Suppressor macrophage treated with lipopolysaccharide for 1 hour (primary cell): ENCODE measurements at places on chromosomes 1 and 21.

GRCh38 chr1:2532485-2533160 lies 2.6 kb upstream of the HES5 start:
- DNase-seq: no peak

GRCh38 chr1:7250597-7251453 lies 465.6 kb downstream of the CAMTA1 start:
- DNase-seq: no peak

- peak; percentile 25 for DNase-seq
Measured at GRCh38 chr1:203351037-203351625, at the start of gene FMOD. Gene FMOD, minus strand, starts transcription at chr1:203351122. Its CDS starts 2,852 bp downstream, at chr1:203348270.

DNA sequence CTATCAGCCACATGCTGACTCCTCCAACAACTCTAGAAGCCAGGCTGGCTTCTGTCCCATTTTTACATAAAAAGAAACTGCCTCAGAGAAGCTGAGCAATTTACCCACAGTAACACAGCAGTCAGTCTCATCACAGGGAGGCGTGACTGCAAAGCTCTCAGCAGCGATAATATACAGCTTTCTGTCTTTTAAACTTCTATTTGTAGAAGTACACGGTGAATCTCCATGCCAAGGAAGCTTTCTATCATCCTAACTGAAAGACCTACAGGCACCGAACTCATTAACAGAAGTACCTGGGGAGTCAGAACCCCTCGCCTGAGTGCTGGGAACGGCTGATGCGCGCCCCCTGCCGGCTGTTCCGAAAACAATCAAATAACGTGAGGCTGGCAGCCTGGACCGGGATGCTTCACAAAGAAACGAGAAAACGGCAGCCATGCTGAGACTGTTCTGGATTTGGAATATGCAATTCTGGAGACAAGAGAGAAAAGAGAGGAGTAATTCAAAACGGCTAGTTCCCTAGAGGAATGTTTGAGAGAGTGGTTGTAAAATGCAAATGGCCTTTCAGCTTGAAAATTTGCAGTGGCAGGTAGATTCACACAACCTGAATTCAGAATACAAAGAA lies 43.5 kb upstream of the RAB4A start:
- peak; percentile 76 for DNase-seq

DNA sequence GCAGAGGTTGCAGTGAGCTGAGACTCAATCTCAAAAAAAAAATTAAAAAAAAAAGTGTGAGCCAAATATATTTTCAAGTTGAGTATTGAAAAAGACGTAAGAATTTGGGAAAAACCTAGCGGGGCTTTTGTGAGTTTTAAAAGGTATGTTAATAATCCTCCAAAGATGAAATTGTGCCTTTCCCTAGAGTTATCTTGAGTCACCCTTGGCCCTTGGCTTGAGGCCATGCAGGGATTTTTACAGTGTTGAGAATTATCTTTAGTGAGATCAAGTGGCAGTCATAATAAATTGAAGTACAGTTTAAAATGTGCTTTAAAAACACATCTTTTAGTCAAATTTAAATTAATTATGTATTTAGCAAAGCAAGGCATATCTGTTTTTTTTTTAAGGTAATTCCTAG lies 32.7 kb downstream of the PPP2R5A start:
- DNase-seq: no peak

DNA sequence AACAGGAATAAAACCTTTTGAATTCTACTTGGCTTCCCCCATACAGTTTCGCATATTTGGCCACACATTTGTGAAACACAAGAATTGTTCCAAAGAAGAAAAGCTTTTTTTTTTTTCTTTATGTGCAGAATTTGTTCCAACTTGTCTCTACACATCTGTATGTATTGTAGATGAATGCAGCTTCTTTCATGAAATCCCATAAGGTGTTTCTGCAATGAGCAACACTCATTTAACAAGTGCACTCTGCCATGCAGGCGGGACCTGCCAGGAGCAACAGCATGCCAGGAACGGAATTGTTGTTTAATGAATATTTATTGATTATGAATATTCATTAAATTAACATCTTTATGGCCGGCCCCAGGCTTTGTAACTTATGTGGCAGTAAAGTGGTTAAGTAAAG lies 1075.0 kb downstream of the TTLL7 start:
- no peak for DNase-seq

DNA sequence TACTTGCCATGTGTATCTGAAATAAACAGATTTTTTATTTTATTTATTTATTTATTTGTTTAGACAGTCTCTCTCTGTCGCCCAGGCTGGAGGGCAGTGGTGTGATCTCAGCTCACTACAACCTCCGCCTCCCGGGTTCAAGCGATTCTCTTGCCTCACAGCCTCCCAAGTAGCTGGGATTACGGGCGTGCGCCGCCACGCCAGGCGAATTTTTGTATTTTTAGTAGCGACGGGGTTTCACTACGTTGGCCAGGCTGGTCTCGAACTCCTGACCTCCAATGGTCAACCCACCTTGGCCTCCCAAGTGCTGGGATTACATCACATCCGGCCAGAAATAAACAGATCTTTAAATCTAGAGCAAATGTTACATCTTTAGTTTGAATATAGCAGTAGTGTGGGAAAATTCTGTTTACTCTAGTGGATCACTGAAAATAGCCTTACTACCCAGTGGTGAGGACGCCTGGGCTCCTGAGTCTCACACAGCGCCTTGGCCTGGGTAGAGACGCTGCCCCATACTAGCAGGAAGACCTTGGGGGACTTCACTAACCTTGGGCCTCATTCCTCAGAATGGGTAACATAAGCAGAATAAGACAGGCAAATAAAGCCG lies 709 bp downstream of the GART start:
- DNase-seq: no peak

DNA sequence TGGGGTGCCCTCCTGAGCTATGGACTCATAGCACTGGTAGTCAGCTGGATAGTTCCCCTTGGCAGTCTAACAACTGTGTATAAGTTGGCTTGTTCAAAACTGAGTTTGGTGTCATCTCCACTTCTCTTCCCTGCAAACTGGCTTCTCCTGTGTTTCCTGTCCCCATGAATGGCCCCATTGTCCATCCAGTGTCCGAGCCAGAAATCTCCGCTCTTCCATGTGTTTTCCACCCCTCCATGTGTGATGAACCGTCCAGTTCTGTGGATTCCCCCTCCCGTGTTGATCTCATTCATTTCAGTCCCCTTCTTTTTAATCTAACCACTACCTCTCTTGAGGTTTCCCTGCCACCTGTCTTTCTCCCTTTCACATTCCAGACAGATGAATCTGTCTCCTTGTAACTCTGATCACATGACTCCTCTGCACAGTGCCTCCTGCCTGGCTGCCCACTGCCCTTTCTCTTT lies 195.7 kb downstream of the ROR1 start:
- no peak for DNase-seq

- DNase-seq: peak; percentile 37
Measured at GRCh38 chr21:45112371-45112770, 38.0 kb downstream of the ADARB1 start.

DNA sequence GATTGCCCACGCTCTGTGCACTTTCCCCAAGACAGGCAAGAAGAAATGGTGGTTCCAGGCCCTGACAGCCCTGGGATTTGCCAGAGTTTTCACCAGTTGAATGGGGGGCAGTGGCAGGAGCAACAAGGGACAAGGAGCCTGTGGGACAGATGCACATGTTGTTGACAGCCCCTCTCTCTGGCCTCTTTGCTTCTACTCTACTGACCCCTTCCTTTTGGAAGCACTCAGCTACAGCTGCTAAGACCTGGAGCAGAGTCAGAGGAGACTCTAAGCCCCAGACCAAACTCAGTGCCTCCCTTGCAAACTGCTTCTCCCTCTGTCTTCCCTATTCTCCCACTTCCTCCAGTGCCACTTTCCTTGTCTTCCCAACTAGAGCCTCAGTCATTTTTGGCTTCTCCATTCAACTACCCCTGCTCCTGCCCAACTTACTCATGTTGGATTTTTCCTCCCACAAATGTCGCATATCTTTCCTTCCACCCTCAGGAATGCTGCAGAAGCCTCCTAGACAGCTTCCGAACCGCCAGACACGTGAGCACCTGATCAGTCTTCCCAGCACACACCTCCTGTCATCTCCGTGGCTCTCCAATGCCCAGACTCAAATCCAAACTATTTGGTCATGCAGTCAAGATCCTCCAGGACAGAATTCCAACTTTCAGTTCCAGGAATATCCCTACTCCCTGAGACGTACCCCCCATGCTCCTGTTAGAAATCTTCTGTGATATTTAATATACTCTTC lies 9.1 kb downstream of the INKA2 start:
- DNase-seq: no peak

DNA sequence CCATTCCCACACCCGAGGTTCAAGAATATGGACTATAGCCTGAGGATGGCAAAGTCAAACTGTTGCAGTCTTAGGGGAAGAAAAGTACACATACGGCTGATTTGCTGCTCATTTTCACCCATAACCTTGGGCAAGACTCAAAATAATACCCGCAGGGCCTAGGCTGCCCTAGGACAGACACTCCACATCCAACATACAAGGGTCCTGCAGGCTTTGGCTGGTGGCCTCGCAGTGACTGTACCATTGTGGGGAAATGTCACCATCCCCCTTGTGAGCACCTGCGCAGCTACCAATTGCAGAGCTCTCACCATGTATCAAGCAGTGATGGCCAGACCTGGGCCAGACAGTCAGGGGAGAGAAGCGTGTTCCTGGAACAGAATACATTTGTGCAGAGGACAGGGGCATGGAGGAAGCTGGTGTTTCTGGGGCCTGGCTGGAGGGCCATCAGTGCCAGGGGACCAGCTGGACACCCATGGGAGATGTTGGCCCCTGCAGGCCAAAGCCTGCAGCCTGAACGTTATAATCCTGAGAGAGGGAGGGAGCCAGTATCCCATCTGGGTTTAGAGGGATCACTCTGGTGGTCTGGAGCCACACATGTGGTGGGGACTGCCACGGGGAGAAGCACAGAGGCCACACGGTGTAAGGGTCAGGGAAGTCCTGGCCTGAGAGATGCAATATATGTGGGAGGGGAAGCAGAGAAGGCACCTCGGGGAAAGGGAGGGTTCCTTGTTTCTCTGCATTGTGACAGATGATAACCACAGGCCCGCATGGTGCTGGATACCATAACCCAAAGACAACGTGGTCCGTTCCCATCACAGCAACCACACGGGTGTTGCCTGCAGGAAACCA lies 101.2 kb downstream of the GLIS1 start:
- no peak for DNase-seq

DNA sequence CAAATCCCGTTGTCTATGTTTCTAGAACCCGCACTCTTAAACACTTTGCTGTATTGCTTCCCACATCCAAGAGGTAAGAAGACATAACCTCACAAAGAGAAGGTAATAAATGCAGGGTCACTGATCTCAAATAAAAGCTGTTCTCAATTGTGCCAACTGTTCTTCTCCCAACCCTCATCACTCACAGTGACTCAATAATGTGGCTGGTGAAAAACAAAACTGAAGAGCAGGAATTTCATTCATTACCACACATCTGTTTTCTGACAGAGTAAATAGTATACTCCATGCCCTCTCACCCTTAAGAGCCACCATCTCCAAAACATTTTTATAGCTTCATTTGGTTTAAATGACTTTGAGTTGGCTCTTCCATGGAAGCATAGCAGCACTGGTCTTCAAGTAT lies 6.2 kb upstream of the ERICH3 start:
- DNase-seq: no peak

GRCh38 chr1:54108156-54108555 lies 44.6 kb downstream of the CDCP2 start:
- DNase-seq: no peak

GRCh38 chr1:163771637-163772036 lies 449.9 kb downstream of the NUF2 start:
- no peak for DNase-seq

- no peak for DNase-seq
Measured at GRCh38 chr1:162398999-162399580, 12.8 kb downstream of the SH2D1B start.

DNA sequence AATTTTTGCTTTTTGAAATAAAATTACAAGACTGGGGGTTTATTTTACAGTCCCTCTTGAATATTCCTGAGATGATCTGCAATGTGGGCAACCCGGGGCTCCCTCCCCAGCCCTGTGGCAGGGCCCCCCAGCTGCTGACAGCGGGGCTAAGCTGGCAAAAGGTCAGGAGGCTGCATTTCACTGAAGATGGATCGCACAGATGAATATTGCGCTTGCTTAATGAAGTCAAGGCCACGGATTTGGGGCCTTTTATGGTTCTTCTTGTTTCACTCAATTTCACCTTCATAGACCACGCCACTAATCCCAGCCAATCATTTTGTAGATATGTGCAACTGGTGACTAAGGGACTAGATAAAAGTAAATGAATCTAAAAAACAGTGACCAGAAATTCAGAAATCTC lies 50.8 kb upstream of the SLC22A15 start:
- DNase-seq: no peak

- DNase-seq: no peak
Measured at GRCh38 chr1:101356604-101357443, 120.0 kb downstream of the S1PR1 start.

- DNase-seq: peak; percentile 68
Measured at GRCh38 chr21:40143822-40144525, 276.7 kb downstream of the PCP4 start.
